ENCODE measurements at places on chromosomes 16 and 17.
A peak's percentile ranks its signal among the peaks of the same experiment; 100 is the strongest.

DNA sequence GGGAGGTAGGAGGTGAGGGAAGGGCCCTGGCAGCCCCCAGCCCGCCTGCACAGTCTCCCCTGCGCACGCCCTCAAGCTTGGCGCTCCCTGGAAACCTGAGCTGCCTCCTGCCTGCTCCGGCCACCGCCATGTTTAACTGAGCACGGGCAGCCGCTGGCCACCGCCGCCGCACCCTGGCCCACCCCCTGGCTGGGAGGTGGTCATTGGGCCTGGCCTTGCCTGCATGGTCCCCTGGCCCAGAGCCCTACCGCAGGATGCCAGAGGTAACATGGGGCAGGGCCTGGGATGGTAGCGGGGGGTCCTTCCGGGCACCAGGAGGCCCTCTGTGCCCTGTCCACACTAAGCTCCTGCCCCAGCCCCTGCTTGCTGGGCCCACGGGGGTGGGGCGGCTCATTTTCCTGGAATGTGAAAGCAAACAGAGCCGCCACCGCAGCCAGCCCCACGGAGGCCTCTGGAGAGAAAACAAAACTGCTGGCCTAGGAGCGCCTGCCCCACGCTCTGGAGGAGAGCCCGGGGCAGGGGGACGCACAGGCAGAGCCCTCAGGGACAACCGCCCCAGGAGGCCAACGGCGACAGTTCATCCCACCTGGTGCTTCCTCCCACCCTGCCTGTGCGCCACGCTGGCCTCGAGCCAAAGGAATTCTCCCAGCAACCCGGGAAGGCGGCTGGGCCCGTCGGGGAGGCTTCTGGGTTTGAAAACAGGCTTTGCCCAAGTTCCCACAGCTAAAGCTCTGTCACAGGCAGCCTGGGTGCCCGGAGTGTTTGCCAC lies 8.9 kb downstream of the NHERF2 start:
- peak; percentile 78 for DNase-seq

- DNase-seq, result no peak
These were observed 504 bp downstream of the ERN1 start for GRCh38 chr17:64129515-64129764.

GRCh38 chr17:17547210-17547764 lies 44.2 kb downstream of the PEMT start:
- DNase-seq, result no peak

DNA sequence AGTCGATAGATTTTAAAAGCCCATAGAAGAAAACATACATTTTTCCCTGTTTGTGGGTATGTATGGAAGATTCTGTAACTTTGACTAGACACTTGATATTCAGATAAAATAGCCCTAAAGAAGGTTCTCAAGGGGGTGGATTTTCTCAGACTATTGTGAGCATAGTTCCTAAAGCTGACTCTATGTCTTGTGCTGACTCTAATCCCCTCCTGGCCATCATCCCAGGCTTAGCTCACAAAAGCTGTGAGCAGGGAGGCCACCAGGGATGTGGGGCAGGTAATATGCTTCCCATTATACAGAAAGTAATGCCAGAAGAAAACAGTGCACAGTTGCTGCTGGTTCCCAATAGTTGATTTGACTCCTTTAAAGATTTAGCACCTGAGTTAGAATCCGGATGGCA lies 32.0 kb downstream of the CDH13 start:
- peak; percentile 49 for DNase-seq

DNA sequence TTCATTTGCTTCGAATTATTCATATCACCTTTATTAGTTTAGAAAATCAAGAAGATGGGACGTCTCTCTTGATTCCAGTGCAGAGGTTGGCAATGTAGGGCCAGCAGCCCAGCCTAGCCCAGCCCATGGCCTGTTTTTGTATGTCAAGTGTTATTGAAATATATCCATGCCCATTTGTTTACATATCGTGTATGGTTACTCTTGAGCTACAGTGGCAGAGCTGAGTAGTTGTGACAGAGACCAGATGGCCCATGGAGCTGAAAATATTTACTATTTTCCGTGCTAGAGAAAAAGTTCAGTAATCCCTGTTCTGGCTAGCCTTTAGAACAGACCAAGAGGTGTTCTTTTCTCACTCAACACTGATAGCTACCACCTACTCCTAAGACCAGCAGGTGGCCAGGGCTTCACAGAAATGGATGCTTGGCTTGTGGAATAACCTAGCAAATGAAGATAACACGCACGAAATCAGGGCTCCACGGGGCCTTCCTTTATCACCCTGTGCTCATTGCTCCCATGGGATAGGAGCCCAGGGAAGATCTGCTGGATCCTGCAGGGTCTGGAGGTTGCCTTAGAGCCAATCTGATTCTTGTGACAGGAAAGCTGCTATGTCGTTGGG lies 123.2 kb upstream of the ANKFN1 start:
- no peak for DNase-seq

- DNase-seq, result no peak
These were observed 11.2 kb downstream of the CYBC1 start for GRCh38 chr17:82439194-82439828.

DNA sequence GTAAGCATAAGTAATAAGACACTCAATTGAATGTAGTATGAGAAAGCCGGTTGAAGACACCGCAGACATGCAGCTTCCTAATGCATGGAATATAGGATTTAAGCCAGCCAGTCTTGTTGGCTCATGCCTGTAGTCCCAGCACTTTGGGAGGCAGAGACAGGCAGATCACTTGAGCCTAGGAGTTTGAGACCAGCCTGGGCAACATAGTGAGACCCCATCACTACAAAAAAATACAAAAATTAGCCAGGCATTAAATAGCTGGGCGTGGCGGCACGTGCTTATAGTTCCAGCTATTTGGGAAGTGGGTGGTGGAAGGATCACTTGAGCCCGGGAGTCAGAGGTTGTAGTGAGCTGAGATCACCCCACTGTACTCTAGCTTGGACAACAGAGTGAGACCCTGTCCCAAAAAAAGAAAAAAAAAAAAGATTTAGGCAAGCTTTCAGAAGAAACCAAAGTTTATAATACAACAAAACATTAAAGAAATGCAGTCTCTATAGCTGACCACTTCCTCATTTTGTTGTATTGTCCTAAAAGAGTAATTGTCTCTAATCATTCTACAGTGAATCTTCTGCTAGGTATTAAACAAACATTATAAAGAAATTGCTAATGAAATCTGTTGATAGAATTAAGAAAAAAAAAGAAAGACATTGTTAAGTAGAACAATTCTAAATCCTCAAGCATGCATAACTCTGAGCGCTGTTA lies 68.6 kb upstream of the KIFC3 start:
- DNase-seq, result no peak

DNA sequence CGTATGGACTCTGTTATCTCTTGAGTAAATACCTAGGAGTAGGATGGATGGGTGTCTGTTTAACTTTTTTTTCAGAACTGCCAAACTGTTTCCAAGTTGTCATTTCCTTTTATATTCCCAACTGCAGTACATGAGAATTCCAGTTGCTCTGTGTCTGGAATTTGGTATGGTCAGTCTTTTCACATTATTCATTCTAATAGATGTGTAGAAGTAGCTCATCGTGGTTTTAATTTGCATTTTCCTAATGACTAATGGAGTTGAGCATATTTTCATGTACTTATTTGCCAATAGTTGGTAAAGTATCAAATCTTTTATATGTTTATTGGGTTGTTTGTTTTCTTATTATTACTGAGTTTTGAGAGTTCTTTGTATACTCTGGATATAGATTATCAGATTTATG lies 27.0 kb downstream of the MRTFB start:
- peak; percentile 25 for DNase-seq

GRCh38 chr17:65485388-65486299 lies 75.8 kb downstream of the AXIN2 start:
- no peak for DNase-seq

- DNase-seq, result no peak
These were observed 24.0 kb upstream of the C16orf78 start for GRCh38 chr16:49349446-49350168.

- DNase-seq, result no peak
These were observed 244.9 kb downstream of the STX8 start for GRCh38 chr17:9330611-9331271.

- DNase-seq, result no peak
These were observed 79.1 kb upstream of the CDH5 start for GRCh38 chr16:66287416-66287815.

DNA sequence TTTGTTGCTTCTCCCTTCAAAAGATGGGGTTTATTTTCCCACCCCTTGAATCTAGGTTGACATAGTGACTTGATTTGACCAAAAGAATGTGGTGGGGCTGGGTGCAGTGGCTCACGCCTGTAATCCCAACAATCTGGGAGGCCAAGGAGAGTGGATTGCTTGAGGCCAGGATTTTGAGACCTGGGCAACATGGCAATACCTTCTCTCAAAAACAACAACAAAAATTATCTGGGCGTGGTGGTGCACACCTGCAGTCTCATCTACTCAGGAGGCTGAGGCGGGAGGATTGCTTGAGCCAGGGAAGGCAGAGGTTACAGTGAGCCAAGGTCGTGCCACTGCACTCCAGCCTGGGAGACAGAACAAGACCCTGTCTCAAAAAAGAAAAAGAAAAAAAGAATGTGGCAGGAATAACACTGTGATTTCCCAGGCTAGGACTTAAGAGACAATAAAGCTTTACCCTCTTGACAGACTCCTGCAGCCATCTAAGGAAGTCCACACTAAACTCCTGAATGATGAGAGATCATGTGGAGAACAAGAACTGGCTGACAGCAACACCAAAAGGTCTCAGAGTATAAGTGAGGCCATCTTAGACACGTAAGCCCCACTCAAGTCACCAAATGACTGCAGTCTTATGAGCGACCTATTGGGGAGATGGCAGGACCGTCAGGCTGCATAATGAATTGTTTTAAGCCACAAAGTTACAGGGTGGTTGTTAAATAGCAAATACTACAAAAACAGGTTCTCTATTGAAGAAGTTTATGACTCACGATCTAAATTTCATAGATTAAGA lies 37.0 kb downstream of the FBXL20 start:
- DNase-seq, result no peak

- DNase-seq, result no peak
These were observed 115.3 kb upstream of the NOL11 start for GRCh38 chr17:67602444-67602843.

GRCh38 chr16:50340578-50340977 lies 28.2 kb downstream of the BRD7 start:
- DNase-seq, result no peak

- DNase-seq, result no peak
These were observed 414.4 kb downstream of the WWOX start for GRCh38 chr16:78513838-78514237.

DNA sequence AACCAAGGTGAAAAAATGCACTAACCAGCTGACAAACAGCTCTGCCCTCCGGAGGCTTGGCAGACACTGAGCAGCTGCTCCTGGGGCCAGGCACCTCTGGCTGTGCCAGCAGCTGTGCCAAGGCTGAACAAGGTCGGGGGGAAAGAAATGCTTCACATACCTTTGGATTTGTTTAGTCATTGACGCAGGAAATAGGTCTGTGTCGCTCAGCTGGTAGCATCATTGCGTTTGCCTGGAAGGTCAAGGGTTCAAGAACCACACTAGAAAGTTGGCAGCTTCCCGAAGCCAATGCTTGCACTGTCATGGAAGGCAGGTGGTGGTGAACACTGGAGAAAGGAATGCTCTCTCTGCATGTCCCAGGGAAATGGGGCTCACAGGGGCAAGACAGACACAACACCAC lies 63.5 kb downstream of the PCTP start:
- peak; percentile 86 for DNase-seq

GRCh38 chr17:62662855-62663254 lies 35.4 kb downstream of the MRC2 start:
- no peak for DNase-seq

GRCh38 chr16:72597938-72598337 lies 426.0 kb upstream of the PMFBP1 start:
- no peak for DNase-seq

GRCh38 chr17:79180358-79181005 lies 105.9 kb downstream of the ENGASE start:
- no peak for DNase-seq

GRCh38 chr17:50266384-50267073 lies 7.7 kb upstream of the TMEM92 start:
- peak; percentile 66 for DNase-seq

Measured in myocyte (in vitro differentiated cells).